GM12878 (cell line): ENCODE measurements at places on chromosomes 5 and 9. TPM values are rescaled to one million over a fixed set of nuclear protein-coding genes. Genes with fewer than 3 reads are reported as not detected.
A peak's percentile ranks its signal among the peaks of the same experiment; 100 is the strongest.

HSPA4 gene
- 231 and 234 TPM in 2 replicates for polyA plus RNA-seq

- DNase-seq: no peak
Observed at GRCh38 chr5:61496860-61497259, 164.8 kb downstream of the ZSWIM6 start.

DNA sequence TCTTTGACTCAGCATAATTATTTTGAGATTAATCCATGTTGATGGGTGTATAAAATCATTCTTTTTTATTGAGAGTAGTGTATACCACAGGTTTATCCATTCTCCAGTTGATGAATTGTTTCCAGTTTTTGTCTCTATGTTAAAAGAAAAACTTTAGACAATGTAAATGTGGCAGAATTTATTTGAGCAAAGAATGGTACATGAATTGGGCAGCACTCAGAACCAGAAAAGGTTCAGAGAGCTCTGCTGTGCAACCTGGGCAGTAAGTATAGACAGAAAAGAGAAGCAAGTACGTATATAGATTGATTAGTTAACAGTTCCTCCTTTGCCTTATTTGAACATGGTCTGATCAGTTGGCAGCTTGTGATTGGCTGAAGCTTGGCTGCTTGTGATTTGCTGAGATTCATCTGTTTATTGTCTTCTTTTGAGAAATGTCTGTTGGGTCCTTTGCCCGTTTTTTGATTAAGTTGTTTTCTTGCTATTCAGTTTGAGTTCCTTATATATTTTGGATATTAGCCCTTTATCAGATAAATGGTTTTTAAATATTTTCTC lies 41.4 kb downstream of the CDC42SE2 start:
- DNase-seq: no peak

DNA sequence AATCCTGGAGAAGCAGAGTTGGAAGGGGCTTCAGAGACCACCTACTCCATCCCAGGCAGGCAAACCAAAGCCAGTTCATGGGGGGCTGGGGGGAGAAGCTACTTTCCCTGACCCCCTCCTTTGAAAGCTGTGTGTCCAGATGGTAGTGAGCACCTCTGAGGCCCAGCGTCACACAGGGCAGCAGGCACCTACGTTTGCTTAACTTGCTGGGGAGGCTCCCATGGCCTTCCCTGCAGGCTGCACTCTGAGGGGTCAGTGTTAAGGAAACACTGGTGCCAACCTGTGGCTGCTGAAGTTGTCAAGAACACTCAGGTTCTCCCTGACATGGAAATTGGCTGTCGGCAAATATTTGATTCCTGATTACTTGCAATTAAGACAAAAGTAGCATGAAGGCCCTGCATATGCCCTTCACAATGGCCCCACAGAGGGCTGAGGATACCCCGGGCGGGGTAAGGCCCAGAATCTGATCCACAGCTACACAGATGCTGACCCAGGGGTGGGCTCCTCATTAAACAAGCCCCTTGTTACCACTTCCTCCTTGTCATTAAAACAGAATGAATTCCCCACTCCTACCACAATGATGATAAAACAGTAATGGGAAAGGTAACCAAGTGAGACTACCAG lies 208.5 kb downstream of the FSTL4 start:
- DNase-seq: no peak

ROPN1L gene
- polyA plus RNA-seq: 0.16 TPM in 1 of 2 replicates, not detected in the other

- peak; percentile 59 for DNase-seq
Observed at GRCh38 chr5:96344678-96345577, 88.1 kb downstream of the PCSK1 start.

- no peak for DNase-seq
Observed at GRCh38 chr5:82537687-82538306, 259.6 kb upstream of the RPS23 start.

- no peak for DNase-seq
Observed at GRCh38 chr5:80864706-80865435, 95.3 kb upstream of the RASGRF2 start.

- no peak for DNase-seq
Observed at GRCh38 chr5:113269023-113269997, 165.5 kb downstream of the TSSK1B start.

IFNB1 gene
- not detected in 2 replicates for polyA plus RNA-seq

SERINC5 gene
- polyA plus RNA-seq: 1.6 and 2.2 TPM in 2 replicates

DNA sequence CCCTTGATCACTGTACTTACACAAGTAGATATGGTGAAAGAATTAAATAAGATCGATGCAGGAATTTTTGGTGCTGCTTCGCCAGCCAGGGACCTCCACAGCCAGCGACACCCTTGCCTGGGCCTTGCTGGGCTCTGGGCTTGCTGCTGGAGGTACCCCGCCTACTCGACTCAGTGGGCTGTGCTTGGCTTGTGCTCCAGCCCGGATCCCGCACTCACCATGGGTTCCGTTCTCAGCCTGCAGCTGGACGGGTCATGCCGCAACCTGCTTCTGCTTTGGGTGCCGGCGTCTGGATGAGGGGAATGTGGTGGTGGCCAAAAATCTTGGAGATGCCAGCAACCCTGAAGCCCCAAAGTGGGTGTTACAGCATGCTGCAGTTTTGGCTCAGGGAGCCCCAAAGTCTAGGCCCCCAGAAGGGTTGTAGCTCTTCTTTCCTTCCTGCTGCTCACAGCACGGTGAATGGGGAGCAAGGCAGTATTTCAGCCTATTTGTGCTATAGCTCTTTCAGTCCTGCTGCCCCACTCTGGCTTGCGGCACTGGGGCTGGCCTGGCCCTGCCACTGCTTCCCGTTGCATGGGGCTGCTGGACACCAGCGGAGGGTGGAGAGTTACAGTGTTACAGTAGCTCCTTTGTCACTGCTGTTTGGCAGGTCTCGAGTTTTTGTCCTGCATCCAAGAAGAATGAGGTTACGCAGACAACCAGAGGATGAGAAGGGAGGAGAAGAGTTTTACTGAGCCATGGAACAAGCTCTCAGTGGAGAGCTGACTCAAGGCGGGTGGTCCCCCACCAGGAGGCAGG lies 48.0 kb downstream of the TARS1 start:
- no peak for DNase-seq

DNA sequence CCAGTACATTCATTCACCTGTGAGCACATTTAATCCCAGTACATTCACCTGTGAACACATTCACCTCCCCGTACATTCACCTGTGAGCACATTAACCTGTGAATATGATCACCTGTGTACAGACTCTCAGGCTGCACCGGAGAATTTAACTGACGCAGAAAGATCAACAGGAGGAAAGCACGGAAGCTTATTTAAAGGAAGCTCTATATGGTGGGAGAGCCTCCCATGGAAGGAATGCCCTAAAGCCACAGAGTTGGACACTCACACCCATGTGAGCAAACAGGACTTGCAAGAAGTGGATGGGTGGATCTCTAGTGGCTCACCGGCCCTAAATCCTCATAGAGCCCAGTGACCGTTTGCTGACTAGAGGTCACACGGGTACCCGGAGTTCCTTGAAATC lies 38.2 kb downstream of the TRIP13 start:
- DNase-seq: no peak

RUSC2 gene
- polyA plus RNA-seq: not detected in 2 replicates

DNA sequence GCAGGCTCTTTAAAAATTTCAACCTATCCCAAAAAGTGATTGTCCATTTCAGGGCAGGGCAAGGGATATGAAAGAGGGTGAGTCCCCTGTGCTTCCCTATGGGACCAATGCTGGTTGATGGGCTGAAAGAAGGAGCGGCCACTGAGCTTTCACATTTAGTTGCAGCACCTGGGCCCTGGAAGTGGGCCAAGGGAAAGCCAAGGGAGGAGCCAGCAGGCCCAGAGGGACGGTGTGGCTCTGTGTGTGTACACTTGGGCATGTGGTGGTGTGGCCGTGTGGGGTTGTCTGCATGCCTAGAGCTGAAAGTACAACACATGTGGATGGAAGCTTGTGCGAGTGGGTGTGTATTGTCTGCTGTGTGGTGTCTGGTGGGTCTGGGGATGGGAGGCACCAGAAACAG lies 14.0 kb upstream of the PSMD5 start:
- DNase-seq: no peak

DNA sequence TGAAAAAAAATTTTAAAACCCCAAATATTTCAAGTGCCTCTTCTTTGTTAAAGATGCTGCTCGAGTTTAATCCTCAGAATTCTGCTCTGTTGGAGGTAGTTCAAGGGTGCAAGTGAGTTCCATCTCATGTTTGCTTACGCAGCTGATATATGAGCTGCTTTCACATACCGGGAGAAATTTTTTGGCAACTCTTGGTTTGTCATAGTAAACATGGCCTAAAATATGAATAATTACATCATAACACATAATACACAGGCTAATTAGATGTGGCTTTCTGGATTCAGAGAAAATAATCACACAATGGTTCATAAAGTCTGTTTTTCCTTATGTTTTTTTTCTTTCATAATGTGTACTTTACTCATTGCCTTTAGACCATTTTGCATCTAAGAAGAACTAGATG lies 1134.1 kb downstream of the PTPRD start:
- no peak for DNase-seq

DNA sequence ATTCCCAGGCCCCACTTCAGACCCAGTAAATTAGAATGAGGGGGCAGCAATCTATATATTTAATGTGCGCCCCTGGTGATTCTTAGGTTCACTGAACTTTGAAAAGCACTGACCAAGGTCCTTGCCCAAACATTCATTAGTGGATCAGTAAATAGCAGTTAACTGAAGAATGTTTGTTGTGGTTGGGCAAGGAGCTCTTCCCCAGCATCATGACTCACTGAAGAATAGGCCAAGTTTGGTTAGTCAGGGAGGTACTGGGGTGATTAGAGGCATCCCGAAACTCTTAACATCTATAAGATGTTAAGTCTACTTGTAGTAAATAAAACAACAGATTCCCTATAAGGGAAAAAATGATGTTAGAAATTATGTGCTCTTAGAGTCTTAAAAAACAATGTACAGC lies 833 bp upstream of the MROH2B start:
- no peak for DNase-seq

SMARCA2 gene
- 184 and 200 TPM in 2 replicates for polyA plus RNA-seq

TNFSF8 gene
- polyA plus RNA-seq: not detected in 2 replicates

MSMP gene
- polyA plus RNA-seq: 0.47 and 0.82 TPM in 2 replicates

- DNase-seq: no peak
Observed at GRCh38 chr5:170121321-170121720, 15.6 kb downstream of the FOXI1 start.

ASTN2 gene
- polyA plus RNA-seq: 13.5 and 15.7 TPM in 2 replicates

GRCh38 chr5:8840237-8840636 lies 705.6 kb downstream of the SEMA5A start:
- no peak for DNase-seq

DNA sequence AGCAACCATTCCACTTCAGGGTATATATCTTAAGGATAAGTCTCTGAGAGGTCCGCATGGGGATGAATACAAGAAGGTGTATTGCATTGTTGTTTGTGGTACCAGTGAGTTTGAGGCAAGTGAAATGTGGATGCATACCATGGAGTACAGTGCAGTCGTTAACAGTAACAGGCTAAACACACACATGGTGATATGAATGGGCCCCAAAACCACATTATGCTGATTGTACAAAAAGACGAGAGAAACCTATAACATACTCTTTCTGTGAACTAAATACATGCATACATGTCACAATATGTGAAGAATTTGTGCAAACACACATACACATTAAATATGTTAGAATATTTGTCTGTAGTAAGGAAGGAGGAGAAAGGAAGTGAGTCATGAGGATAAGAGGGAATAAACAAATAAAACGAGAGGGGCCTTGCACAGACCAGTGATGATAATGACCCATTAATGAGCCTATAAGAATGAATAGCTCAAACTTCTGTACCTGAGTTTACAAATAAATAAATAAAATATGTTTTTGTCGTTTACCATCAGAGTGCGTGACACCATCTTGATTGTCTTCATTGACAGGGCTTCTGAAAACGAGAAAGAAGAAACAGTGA lies 66.5 kb upstream of the RICTOR start:
- DNase-seq: no peak

PCDHGB3 gene
- polyA plus RNA-seq: not detected in 2 replicates

- no peak for DNase-seq
Observed at GRCh38 chr9:137116027-137116507, 1.5 kb upstream of the DPP7 start.

DNA sequence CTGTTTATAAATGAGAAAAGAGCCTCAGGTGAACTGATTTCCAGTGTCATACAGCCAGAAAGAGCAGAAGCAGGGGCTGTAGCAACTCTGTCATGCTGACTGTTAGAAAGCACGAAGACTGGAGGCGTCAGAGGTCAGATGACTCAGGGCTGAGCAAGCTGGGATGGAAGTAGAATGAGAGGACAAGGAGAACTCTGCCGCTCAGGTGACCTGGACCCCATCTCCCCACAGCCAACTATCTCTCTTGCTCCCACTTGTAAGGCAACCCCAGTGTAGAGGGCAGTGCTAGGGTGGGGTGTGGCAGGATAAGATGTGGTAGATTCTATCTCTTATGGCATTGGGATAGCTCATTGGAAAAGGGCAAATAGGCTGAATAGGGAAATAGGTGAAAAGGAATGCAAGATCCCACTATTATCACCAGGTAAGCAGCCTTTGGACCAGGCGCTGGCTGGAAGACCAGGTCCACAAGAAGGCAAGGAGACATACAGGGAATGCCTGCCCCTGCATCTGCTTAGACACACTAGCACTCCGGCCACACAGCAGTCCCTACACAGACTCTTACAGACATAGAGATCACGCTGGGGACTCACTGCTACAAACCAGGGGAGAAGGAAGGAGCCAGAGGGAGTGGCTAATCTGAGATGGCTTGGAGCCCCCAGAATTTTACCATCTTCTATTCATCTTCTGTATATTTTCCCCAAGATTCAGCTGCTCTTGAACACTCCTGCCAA lies 21.2 kb upstream of the LOX start:
- DNase-seq: no peak

DNA sequence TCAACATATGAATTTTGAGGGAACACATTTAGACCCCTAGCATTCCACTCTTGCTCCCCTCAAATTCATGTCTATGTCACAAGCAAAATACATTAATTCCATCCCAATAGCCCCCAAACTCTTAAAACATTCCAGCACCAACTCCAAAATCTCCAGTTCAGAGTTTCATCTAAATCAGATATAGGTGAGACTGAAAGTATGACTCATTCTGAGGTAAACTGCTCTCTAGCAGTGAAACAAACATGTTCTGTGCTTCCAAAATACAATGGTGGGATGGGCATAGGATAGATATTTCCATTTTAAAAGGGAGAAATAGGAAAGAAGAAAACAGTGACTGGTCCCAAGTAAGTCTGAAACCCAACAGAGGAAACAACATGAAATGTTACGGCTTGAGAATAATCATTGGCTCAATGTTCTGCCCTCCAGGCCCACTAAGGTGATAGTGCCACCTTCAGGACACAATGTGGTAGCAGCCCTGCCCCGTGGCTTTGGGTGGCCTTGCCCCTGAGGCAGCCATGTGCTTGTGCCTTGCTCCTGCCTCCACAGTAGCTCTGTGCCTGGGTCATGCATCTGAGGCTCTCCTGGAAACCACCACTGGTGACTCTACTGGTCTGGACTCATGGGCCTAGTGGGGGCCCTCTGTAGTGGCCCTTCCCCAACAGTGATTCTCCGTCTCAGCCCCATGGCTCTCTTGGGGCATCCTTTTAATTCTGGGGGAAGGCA lies 36.4 kb upstream of the IPPK start:
- DNase-seq: no peak

STKLD1 gene
- polyA plus RNA-seq: 0.07 and 0.29 TPM in 2 replicates

POMT1 gene
- polyA plus RNA-seq: 11.5 and 12.5 TPM in 2 replicates

WNT8A gene
- not detected in 2 replicates for polyA plus RNA-seq
